ENCODE measurements at places on chromosomes 16 and 17. TPM values are rescaled to one million over a fixed set of nuclear protein-coding genes. Genes with fewer than 3 reads are reported as not detected.

- DNase-seq = no peak
Measured at GRCh38 chr16:54059319-54059718, 227.3 kb downstream of the IRX3 start.

Gene MT1H
- not detected for total RNA-seq

Gene HBZ
- not detected for total RNA-seq

Gene CCL14
- 5.1 TPM for total RNA-seq

Gene RAB37
- total RNA-seq = 1.1 TPM
